ENCODE measurements at places on chromosomes 11 and 22.

DNA sequence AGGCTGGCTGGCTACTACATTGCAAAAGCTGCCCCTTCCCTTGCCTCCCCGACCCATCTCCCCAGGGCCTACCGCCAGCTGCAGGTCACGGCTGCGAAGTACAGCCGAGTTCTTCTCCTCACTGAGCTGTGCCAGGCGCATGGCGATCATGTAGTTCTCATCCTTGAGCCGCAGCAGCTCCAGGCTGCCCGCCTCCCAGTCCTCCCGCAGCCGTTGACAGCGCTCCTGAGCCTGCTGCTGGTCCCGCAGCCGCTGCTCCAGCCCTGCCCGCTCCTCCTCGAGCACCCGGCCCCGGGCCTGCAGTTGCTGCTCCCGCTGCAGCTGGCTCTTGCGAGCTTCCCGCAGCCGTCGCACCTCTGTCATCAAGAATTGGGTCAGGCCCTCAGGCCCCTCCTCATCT is 3.3 kb downstream of the CARD10 start:
- DNase-seq = no peak

DNA sequence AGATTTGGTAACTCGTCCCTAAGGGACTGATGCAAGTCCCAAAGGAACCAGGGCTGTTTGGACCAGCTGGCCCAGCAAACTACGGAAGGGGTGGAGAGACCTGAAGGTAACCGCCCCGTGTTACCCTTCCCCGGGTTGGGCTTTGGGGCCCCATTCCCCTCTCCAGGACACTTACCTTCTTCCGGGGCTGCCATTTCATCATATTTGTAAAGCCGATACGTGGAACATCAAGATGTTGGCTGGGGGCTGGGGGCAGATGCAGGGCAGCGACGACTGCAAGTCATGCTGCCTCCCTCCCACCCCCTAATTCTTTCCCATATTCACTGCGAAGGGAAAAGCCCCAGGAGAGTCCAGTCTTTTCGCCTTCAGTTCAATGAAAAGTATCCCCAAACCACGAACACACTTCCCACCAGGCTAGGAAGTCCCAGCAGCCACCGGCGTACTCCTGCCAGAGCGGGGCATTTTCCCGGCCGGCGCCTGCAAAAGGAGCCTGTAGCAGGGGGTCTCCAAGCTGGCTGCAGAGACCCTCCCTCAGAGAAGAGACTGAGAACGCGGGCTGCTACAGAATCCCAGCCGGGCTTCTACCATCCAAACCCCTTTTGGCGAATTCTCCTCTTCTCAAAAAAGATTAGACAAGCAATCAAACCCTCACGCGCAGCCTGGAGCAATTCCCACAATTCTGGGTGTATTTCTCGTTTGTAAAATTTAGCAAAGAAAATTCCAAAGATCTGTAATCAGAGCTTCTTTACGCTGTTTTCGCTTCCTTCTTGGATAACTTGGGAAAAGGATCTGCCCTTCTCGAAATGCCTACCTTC is 236.7 kb downstream of the TTC28 start:
- DNase-seq = peak; percentile 40

DNA sequence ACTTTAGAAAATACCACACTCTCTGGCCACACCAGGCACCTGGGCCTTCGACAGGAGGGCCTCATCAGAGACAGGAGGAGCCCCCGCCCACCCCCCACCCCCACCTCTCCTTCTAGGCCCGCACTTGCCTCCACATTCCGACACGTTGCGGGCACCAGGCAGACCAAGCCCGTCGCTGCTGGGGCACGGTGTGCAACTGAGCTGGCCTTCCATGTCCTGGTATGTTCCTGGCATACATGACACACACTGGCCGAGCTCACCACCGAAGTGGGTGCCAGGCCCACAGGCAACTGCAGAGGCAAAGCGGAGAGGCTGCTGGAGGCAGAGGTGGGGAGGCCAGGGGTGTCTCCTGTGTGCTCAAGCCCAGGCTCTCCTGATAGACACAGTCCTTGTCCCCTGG is 27.0 kb upstream of the TTLL12 start:
- no peak for DNase-seq

DNA sequence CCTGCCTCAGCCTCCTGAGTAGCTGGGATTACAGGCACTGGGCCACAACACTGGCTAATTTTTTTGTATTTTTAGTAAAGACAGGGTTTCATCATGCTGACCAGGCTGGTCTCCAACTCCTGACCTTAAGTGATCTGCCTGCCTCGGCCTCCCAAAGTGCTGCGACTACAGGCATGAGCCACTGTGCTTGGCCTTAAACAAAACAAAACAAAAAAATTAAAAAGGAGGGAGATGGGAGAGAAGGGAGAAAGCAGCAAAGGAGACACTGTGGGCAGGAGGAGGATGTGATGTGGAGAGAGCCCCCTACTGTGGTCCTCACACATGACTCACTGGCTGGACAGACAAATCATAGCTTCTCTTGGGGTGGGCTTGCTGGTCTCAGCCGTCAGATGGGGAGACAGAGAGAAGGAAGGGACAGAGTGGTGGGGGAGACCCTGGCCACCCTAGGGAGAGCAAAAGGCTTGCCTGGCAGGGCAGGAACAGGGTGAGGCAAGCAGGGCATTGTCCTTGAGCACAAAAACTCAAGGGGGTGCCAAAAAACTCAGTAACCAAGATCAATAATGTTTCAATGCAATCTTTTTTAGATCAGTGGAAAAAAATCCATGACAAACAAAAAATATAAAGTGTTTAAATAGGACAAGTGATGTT is 31.6 kb downstream of the TPST2 start:
- DNase-seq = no peak

GRCh38 chr11:64015935-64016845 is 19.5 kb upstream of the FLRT1 start:
- DNase-seq = no peak

DNA sequence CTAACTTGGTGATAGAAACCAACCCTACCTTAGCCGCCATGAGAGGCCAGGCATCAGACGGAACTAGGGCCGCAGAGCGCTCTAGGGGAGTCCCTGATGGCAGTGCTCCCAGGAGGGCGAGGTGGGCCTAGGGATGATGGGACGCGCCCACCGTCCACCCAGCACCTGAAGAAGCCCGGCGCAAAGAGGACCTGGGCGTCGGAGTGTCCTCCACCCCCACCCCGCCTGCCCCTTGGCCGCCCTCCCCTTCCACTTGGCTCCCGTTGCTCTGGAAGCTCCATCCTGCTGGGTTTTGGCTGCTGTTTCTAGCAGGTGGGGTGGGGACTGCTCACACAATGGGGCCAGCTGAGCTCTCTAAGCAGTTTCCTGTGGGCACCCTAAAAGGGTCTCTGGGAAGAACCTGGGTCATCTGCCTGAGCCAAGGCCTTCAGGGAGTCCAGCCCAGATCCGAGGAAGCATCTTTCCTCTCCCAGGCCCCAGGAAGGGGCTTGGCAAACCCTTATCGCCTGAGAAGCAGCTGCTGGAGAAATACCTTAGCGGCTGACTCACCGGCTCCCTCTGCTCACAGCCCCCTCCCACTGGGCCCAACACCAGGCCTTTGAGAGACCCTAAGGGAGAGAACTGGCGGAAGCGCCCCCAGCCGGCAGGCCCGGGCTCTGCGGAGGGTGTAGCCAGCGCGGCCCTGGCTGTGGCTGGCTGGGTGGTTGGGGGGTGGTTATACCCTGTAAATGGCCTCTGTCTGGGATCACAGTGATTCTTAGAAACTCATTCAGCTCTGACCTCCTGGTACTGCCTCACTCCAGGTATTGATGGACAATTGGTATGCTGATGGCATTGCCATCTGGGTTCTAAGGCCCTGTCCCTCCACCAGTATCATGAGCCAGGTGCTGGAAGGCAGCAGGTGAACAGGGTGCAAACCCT is 19.3 kb downstream of the CREB3L1 start:
- no peak for DNase-seq

DNA sequence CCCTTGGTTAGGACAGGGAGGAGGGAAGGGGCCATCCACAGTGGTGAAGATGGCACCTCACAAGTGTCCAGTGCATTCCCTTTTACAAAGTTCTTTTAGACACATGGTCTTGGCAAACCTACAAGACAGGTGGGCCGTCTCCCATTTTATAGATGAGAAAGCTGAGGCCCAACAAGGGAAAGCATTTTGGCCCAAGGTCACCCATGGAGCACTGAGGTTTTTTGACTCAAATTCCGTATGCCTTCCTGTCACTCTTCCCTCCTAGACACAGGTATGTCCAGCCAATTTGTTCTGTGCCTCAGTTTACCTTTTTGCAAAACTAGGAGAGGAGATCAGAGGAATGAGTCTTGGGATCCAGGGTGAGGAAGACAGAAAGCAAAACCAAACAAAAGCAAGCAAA is 1.2 kb downstream of the C1QTNF4 start:
- no peak for DNase-seq

- DNase-seq = no peak
Measured at GRCh38 chr11:10862446-10862845, 4.6 kb upstream of the ZBED5 start.

DNA sequence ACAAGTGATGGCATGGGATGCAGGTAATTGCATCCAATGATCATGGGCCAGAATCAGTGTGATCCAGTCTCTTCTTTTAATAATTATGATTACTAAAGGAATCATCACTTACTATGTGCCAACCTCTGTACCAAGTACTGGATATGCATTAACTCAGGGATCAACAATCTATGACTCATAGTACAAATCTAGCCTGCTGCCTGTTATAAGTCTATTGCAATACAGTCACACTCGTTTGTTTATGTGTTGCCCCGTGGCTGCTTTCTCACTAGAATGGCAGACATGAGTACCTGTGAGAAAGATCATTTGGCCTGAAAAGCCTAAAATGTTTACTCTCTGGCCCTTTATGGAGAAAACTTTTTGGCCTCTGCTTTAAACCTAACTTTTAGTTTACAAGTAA is 45.0 kb downstream of the OR6Q1 start:
- DNase-seq = no peak

- no peak for DNase-seq
Measured at GRCh38 chr11:96199563-96200025, 143.4 kb downstream of the MAML2 start.

DNA sequence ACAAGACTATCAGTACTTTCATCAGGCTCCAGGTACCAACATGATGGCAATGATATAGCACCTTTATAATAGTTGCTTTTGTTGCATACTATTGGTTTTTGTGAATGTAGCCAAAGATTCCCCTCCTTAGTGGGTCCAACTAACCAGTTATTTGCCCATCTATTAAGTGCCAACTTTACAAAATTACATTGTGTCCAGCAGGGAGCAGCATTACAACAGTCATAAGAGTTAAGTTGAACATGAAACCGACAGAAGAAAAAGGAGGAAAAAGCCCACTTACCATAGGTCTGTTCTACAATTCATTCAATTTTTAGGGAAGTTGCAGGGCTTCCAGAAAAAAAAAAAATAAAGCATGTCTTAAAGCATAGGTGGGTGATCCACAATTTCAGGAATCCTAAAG is 21.6 kb downstream of the IMMP1L start:
- no peak for DNase-seq

GRCh38 chr11:70351646-70352045 is 46.7 kb upstream of the CTTN start:
- DNase-seq = no peak

DNA sequence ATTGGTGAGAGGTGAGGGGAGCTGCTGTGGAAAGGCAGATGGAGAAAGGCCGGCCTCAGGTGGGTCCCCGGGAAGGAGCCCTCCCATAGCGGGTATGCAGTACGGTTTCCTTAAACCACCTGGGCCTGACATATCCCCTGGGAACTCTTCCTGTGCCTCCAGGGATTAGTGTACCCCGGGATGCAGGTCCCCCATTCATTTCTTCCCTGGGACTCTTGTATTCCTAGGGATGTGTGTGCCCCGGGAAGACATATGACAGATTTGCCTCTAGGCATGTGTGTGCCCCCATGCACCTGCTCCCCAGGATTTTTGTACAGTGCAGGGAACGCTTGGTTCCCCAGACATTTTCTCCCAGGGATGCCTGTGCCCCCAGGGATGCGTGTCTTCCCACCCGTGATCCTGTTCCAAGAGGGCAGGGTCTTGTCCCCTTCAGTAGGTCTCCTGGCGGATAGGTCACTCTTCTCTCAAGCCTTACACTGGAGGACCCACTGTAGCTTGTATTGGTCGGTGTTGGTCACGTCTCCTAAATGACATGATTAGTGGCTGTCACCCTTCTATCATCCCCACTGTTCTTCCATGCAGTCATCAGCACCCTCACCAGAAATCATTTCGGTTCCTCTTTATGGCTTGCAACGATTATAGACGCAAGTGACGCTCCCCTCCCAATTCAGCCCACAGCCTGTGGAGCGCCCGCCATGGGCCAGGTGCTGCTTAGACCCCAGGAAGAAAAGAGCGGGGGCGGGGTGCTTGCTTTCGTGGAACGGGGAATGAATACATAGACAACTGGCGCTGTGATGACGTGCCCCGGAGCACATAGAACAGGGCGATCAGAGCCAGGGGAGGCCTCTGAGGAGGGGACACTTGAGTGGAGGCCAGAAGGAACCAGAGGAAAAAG is 1.3 kb downstream of the PARVB start:
- DNase-seq = peak; percentile 13

DNA sequence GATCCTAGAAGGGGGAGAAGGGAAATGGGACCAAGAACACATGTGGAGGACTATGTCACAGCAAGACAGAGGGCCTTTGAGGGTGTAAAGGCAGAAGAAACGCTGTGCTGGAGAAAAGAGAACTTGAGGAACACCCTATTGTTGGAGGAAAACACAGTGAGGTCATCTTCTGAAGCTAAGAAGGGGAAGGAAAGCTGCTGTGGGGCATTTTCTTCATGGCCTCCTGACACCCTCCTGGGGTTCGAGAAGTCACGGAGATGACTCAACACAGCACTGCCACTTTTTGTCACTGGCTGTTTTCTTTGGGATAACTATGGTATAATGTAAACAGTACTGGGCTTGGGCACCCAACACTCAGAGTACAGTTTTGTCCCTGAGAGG is 492.6 kb upstream of the CADM1 start:
- DNase-seq = no peak

- DNase-seq = no peak
Measured at GRCh38 chr11:102664001-102664752, 39.0 kb upstream of the MMP20 start.

DNA sequence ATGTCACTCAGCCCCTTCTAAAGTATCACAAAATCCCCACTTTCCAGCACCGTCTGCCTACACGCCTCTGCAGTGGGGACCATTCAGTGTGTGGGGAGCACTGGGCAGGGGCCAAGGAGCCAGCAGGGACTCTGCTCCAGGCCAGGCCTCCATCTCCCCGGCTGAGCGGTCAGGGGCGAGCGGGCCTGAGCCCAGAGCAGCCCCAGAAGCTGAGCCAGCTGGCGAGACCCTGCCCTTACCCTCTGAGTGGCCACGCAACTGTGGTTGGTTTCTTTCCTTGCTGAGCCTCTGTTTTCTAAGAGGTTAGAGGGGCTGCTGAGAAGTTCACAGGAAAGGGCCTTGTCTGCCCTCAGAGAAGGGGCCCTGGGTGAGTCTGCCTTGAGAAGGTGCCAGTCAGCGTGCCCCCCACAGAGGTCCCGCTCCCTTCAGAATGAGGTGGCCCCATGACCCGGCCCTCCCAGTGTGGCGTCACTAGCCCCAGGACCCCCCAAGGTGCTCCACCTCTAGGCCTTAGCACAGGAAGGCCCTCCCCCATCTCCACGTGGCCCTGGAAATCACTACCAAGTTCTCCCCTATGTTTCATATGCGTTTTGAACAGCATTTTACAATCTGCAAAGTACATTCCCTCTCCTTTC is 46.9 kb downstream of the WNT11 start:
- no peak for DNase-seq

All from hypothalamus (tissue), 51 donors.